ENCODE measurements at places on chromosomes 6 and 20.

DNA sequence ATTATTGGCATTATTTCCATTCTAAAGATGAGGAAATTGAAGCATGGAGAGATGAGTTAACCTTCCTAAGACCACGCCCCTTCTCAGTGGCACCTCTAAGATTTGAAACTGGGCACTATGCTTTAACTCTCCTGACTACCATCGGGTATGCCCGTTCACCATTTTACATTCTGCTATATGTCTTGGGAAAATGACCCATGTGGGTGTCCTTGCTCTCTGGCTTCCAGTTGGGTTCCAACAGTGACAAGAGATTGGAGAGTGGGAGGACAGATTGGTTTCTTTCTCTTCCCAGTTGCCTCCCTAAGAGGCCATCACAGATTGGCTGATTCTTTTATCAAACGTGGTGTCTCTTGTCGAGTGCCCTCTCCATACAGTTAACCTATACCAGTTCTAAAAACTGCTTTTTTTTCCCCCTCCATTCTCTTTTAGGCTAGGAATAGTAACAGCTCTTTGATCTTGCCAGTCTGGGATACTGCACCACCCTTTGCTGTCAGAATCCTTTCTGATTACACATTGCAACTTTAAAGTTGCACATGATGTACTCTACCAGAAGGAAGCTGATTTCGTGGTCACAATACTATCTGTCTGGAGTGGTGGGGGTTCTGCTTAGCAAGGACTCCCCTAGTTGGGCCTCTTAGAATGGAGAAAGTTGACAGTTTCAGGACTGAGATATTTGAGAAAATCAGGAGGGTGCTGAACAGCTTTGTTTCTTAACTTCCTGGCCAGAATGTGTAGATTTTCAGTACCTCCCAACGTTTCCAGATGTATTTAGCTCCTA is 88.0 kb upstream of the ELOVL5 start:
- DNase-seq = no peak

DNA sequence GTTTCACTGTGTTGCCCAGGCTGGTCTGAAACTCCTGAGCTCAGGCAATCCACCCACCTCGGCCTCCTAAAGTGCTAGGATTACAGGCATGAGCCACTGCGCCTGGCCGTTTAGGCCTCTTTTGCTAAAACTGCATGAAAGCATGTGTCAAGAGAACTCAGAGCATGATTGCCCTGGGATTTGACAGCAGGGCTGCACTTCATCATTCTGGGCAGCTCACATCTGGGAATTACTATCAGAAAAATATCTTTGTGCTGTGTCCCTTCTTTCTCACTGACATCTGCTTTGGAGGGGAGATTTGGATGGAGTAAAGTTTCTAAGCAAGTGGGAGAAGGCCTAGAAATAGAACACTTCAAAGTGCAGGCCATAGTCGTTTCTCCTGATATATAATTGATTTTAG is 59.6 kb upstream of the EIF2S2 start:
- DNase-seq = no peak

- DNase-seq = no peak
Measured at GRCh38 chr6:122751326-122751725, 28.2 kb upstream of the FABP7 start.

GRCh38 chr6:64224819-64225218 is 589.2 kb downstream of the PHF3 start:
- DNase-seq = no peak

GRCh38 chr6:169846286-169847056 is 95.0 kb downstream of the ERMARD start:
- DNase-seq = no peak

DNA sequence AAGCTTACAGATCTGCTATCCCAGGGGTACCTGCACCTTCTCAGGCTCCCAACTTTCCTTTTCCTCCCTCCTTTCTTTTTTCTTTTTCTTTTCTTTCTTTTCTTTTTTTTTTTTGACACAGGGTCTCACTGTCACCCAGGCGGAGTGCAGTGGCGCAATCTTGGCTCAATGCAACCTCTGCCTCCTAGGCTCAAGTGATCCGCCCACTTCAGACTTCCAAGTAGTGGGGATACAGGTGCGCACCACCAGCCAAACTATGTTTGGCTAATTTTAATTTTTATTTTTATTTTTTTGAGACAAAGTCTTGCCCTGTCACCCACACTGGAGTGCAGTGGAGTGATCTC is 36.0 kb downstream of the PIM1 start:
- no peak for DNase-seq

DNA sequence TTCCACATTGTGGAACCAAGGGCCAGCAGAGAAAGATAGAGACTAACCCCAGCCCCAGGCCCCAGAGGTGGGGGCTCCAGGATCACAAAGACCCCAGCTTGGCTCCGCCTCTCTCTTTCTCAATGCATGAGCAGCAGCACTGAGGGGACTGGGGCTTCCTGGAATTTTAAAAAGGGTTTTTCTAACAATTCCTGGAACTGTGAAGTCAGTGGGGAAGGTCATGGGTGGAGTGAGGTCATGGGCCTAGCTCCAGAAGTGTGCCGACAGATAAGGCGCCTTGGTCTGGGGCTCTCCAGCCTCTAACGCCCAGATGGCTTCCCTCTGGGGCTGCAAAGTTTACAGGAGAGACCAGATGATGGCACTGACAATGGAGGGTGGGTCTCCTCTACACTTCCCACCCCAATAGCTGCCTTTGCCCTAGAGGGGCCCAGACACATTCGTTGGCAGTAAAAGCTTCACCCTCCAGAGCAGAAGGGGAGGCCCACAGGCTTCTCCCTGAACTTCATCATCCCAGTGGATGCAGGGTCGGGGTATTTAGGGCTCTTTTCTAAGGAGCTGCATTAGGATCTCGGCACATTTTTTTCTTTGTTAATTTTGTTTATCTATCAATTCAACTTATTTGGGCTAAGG is 46.9 kb upstream of the CD93 start:
- DNase-seq = peak; percentile 16

GRCh38 chr6:12096342-12096741 is 84.2 kb downstream of the HIVEP1 start:
- DNase-seq = no peak

- no peak for DNase-seq
Measured at GRCh38 chr6:41047745-41048732, 5.0 kb upstream of the APOBEC2 start.

- DNase-seq = peak; percentile 96
Measured at GRCh38 chr20:56765172-56766073, 136.3 kb downstream of the TFAP2C start.

DNA sequence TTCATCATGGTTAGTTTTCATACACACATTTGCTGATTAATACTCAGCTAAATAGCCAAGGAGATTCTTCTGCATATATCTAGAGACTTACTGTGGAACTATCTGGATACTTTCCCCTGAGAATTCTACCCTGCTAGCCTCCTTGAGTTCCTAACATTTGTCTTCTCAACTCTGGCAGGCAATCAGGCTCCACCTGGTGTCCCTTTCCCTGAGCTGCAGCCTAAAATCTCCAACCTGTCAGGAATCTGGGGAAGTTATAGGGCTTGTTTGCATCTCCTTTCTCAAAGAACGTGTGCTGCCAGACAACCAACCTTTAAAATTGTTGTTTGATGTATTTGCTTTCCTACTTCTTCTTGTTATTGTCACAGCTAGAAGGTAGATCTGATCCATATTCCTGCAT is 73.4 kb downstream of the FUT9 start:
- no peak for DNase-seq

- no peak for DNase-seq
Measured at GRCh38 chr6:105038259-105038658, 81.4 kb downstream of the LIN28B start.

GRCh38 chr6:72305971-72306370 is 315.9 kb upstream of the KCNQ5 start:
- no peak for DNase-seq

DNA sequence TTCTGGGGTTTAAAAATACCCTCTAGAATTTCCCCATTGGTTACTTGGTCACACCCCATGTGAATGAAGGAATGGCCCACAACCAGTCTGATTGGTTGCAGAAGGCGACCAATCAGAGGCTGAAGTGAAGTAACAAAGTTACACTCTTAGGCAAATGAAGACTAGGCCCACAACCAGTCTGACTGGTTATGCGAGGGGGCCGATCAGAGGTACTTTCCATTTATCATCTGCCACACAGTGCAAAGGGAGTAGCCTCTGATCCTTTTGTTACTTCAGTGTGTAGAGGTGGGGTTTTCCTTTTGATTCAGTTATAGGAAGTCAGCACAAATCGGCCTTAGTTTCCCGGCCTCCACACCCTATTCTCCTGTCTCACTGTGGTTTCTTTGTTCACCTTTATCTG is 61.2 kb upstream of the SGK1 start:
- DNase-seq = peak; percentile 62

GRCh38 chr6:14147891-14148290 is 30.3 kb downstream of the CD83 start:
- no peak for DNase-seq

DNA sequence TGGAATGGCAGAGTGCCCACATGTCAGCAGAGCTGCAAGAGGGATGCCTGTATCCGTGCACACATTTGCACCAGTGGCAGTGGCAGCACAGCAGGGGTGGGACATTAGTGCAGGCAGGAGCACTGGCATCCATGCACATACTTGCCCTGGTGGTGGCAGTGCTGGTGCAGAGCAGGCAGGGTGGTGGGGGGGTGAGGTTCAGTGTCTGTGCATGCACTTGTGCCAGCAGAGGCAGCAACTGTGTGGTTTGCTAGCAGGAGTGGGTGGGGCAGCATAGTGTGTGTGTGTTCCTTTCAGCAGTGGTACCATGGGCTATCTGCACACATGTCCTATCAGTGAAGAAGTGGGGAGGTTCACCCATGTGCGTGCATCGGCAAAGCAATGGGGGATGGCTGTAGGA is 151.6 kb downstream of the EPM2A start:
- DNase-seq = no peak

DNA sequence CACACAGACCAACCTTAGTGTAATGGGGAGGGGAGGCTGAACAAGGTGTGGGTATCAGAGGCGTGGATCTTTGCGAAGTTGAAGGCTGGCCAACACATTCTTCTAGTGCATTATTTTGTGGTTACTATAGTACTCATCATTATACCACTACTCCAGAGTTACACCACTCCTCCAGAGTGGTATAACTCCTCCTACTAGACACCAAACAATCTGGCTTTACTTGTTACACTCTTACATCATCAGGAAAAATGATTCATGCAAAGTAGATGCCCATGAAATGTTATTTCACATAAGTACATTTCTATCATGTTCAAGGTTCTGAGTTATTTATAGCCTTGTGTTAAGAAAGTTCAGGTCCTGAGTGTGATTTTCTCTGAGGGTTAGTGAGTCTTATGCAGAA is 443.1 kb upstream of the OPRM1 start:
- DNase-seq = no peak

GRCh38 chr6:18397701-18398100 is 10.6 kb downstream of the RNF144B start:
- DNase-seq = no peak

- no peak for DNase-seq
Measured at GRCh38 chr20:48215536-48215935, 430.3 kb upstream of the SULF2 start.

DNA sequence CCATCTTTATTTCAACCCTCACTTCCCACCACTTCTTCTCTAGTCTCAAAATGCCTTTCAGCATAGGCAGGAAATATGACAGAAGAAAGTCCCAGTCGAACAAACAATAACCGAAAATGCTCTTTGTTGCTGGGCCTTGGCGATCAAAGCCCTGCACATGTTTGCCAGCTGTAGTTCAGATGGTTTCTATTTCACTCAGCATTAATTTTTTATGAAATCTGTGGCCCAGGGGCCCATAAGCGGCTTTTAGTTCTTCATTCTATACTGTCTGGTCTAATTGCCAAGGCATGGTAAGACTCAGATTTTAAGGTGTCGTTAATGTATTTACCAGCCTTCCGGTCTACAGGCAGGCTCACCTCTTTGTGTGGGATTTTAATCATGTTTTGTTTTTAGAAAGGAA is 10.9 kb upstream of the F13A1 start:
- DNase-seq = no peak

- DNase-seq = no peak
Measured at GRCh38 chr6:18147160-18147559, 7.7 kb downstream of the TPMT start.

- DNase-seq = no peak
Measured at GRCh38 chr6:149890629-149891045, 7.3 kb downstream of the RAET1E start.

DNA sequence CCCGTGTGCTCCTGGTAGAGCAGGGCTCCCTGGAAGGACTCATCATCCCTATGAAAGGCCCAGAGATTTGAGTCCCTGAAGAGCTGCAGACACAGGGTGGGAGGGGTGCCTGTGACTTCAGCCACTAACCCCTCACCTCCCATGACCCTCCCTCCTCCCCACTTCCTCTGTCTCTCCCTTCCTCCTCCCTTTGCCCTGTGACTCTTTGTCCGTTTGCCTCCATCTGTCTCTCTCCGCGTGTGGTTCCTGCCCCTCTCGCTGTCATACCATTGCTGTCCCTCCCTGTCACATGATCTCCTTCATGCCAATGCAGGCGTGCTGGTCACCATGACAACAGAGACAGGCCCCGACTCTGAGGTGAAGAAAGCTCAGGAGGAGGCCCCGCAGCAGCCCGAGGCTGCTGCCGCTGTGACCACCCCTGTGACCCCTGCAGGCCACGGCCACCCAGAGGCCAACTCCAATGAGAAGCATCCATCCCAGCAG is 19.0 kb downstream of the EPB41L1 start:
- DNase-seq = peak; percentile 77

DNA sequence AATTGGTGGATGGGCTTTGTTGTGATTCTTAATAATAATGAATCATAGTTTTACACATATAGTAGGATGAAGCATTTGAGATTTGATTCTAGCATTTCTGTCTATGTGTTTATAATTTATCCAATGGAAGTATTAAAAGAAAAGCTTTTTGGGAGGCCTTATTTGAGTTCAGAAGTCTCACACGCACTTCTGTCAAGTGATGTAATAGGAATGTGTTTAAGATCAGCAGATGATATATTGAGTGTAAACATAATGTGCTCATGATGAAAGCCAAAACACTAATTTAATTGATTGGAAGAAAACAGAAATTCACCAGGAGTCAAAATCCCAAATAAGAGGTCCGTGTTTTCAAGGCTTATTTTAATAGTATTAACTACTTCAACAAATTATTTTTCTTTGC is 435.6 kb upstream of the HSF2 start:
- no peak for DNase-seq

DNA sequence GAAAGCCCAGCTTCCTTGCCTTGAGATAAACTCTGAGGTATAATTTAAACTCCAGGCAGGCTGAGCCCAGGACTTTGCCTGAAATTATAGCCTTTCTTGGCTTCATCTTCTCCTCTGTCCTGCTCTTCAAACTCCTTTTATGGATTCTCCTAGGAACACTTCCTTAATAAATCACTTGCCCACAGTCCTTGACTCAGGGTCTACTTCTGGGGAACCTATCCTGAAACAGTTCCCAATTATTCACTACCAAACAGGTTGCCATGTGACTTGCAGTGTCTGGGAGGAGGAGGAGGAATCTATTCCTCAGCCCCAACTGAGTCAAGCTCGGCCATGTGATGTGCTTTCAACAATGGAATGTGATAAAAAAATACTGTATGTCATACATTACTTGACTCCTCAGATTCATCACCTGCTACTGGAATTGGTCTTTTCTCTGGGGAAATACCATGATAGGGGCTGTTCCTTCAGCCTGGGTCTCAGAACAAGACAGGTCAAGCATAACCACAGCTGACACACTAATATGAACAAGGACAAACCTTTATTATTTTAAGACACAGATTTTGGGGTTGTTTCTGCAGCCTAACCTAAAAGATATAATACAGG is 20.5 kb upstream of the CDKN1A start:
- DNase-seq = no peak

GRCh38 chr6:39893286-39893685 is 41.0 kb downstream of the MOCS1 start:
- DNase-seq = no peak

- peak; percentile 76 for DNase-seq
Measured at GRCh38 chr6:30453508-30454116, 35.7 kb upstream of the HLA-E start.

- peak; percentile 77 for DNase-seq
Measured at GRCh38 chr6:12008366-12009179, 3.5 kb upstream of the HIVEP1 start.

All from RWPE2 (cell line).